Stimulated activated CD8-positive, alpha-beta memory T cell treated with anti-CD3 and anti-CD28 coated beads, Interleukin-4, amount 100 ng/mL, for 48 hours (primary cell): ENCODE measurements at places on chromosomes 1 and 21.
A peak's percentile ranks its signal among the peaks of the same experiment; 100 is the strongest.

DNA sequence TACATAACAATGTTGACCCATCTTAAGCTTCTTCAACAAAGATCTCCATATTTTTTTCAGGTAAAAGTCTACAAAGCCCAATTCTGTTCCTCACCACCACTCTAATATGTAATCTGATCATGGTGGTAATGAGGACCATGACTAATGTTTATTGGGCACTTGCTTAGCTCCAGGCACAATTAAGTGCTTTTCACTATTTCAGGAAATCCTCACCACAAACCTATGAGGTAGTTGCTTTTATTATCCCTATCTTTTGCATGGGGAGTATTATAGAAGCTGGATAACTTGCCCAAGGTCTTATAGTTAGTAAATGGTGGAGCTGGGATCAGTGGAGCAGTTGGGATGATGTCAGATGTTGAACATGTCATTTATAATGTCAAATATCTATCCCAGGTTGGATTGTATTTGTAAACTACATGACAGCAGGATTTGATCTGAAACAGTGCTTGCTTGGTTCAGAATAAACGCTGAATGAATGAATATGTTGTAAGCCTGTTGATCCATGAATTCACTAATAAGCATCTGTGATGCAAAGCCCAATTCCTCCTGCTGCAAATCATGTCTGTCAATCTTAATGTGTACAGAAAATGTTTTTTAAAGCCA lies 283.3 kb upstream of the ST6GALNAC5 start:
- DNase-seq: no peak

GRCh38 chr21:20647607-20648006 lies 350.6 kb upstream of the NCAM2 start:
- DNase-seq: no peak

DNA sequence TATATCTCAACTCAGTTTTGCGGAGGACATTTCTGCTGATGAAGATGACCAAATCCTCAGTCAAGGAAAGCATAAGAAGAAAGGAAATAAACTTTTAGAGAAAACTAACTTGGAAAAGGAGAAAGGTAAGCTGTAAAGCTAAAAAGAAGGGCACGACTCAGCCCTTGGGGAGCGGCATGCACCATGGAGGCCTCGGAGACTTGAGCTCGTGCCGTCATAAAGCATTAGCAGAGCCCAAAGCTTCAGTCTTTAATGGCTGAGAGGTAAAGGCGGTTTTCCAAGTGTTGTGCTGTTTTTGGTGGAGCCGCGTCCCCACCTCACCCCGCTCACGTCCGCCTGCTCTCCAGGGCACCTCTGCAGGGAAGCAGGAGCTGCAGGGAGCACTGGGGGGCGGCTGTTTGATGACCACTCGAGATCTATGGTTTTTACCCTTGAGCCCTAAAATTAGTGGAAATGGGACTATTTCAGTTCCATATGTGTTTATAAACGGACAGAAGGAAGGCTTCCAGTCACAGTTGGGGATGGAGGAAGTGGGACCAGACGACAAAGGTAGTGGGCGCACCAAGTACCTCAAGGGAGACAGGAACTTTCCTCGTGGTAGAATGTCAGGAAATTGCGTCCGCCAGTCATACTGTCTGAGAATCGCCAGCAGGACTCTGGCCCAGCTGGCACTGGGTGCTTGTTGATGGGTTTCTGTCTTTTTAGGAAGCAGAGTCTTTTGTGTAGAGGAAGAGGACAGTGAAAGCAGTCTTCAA lies 27.6 kb downstream of the RRP1B start:
- DNase-seq: no peak

DNA sequence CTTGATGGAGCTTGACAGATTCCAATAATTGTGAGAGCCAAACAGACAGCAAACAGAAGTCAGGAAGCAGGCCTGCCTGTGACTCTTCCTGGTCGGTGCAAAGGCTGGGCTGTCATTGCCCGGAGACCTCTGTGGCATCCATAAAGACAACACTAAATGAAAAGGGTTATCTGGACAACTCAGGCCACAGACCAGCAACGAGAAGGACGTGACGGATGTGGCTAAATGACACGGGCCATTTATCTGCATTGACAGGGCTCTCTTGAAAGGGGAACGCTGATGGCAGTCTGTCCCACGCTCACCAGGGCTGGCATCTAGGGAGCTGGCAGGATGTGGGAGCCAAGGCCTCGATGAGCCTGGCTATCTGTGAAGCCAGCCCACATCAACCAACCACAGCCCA lies 35.0 kb downstream of the HMGB4 start:
- no peak for DNase-seq

- peak; percentile 92 for DNase-seq
Measured at GRCh38 chr1:18951818-18952391, 4.6 kb downstream of the IFFO2 start.

- no peak for DNase-seq
Measured at GRCh38 chr1:58266242-58266641, 280.3 kb downstream of the OMA1 start.

GRCh38 chr21:20250337-20250736 lies 747.9 kb upstream of the NCAM2 start:
- no peak for DNase-seq

DNA sequence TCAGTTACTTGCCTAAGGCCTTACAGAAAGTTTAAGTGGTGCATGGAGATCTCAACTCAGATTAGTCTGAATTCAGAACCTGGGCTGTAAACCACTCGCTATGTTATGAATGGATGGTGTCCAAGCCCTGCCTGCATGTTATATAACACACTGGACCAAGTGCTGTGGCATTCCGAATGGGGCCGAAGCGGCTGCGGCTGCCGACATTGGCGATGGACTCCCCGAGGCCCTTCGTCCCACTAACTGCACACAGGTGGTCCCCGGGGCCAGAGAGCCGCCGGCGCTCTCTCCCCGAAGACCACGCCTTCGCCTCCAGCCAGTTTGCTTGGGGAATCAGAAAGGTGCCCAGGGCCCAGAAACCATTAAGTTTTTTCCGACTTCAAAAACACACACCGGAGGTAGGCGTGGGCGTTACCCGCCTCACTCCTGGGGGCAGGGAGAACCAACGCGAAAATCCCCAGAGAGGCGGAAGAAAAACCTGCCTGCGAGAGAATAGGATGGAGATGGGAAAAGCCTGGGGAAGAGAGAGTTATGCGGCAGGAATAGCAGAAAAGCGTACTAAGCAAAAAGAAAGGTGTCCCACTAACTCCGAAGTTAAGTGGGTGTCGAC lies 579 bp upstream of the TENT5C start:
- no peak for DNase-seq

DNA sequence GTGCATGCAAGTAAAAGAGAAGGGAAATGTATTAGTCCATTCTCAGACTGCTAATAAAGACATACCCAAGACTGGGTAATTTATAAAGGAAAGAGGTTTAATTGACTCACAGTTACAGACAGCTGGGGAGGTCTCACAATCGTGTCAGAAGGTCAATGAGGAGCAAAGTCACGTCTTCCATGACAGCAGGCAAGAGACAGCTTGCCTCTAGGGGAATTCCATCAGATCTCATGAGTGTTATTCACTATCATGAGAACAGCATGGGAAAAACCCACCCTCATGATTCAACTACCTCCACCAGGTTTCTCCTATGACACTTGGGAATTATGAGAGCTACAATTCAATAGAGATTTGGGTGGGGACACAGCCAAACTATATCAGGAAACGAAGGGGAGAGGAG lies 8.1 kb downstream of the KRTAP21-3 start:
- peak; percentile 27 for DNase-seq

DNA sequence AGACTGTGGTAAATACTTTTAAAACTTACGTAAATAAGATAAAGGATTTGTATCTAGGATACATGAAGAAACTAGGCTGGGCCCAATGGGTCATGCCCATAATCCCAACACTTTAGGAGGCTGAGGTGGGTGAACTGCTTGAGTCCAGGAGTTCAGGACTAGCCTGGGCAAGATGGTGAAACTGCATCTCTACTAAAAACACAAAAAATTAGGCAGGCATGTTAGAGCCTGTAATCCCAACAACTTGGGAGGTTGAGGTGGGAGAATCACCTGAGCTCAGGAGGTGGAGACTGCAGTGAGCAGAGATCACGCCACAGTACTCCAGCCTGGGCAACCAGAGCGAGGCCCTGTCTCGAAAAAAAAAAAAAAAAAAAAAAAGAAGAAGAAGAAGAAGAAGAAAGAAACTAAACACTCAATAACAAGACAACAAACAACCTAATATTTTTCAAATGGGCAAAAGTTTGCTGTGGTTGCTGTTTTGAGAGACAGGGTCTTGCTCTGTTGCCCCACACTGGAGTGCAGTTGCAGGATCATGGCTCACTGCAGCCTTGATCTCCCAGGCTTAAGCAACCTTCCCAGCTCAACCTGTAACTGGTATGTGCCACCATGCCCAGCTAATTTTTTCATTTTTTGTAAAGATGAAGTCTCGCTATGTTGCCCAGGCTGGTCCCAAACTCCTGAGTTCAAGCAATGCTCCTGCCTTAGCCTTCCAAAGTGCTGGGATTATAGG lies 78.3 kb downstream of the EIF4G3 start:
- DNase-seq: no peak
